ENCODE measurements at places on chromosomes 1 and 21.

DNA sequence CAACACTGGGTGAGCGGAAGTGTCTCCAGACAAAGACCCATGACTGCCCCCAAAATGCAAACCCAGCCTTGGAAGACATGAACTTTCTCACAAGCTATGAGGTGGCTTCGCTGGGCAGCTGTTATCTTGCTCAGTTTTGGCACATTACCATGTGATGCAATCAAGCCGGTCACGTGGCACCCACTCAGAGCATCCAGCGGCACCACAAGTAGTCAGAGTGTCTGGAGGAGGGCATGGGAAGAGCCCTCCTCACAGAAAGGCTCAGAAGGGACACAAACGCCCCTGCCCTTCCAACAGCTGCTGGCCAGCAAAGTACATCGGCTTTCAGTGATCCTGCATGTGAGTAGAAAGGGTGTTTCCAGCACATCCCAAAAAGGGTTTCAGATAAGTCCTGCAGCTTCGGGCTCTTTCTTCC lies 145.5 kb upstream of the IRF2BP2 start:
- DNase-seq = no peak

DNA sequence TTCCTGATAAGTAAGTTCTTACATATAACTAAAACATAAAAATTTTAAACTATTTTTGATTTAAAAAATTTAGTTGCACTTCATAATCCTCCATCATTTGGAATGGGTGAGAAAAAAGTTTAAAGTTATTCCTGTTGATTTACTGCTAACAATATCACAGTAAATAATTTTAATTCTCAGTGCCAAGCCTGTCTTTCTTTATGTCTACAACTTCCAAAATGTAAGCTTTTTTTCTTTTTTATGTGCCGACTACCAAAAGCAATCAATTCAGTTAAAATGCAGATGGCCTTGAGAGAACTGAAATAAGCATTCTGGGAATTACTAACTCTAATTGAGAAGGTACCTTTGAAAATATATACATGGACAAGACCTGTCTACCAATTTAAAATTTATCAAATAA lies 1224.3 kb upstream of the B3GALT2 start:
- no peak for DNase-seq

DNA sequence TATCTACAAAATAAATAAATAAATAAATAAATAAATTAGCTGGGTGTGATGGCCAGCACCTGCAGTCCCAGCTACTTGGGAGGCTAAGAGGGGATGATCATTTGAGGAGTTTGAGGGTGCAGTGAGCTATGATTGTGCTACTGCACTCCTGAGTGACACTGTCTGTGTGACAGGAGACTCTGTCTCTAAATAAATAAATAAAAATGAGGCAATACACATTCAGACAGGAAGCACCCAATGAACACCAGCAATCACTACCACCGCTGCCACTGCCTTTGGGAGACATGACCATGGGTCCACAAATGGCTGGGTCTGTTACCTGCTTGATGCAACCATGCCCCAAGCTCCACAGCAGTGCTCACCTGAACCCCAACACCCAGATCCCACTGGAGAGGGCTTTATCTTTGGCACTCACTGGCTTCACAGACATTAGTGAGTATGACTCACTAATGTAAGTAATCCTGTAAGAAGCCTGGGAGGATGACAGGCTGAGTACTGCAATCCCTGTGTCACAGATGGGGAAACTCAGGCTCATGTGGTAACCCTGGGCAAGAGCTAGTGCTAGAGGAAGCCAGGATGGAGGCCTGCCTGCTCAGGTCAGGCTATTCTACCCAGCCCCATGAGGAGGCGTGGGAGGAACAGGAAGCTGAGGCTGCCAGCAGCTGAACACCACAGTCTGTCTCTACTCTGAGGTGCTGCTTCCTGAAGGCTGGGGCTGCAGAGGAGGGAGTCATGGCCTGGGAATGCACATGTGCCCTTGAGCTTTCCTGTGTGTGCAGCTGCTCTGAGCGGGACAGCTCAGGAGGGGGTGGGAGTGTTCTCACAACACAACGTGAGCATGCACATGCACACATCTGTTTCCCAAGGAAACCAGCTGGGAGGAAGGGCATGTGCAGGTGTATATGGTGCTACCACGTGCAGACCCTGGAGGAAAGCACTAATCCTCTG lies 43.0 kb downstream of the SLC9A1 start:
- DNase-seq = peak; percentile 58

DNA sequence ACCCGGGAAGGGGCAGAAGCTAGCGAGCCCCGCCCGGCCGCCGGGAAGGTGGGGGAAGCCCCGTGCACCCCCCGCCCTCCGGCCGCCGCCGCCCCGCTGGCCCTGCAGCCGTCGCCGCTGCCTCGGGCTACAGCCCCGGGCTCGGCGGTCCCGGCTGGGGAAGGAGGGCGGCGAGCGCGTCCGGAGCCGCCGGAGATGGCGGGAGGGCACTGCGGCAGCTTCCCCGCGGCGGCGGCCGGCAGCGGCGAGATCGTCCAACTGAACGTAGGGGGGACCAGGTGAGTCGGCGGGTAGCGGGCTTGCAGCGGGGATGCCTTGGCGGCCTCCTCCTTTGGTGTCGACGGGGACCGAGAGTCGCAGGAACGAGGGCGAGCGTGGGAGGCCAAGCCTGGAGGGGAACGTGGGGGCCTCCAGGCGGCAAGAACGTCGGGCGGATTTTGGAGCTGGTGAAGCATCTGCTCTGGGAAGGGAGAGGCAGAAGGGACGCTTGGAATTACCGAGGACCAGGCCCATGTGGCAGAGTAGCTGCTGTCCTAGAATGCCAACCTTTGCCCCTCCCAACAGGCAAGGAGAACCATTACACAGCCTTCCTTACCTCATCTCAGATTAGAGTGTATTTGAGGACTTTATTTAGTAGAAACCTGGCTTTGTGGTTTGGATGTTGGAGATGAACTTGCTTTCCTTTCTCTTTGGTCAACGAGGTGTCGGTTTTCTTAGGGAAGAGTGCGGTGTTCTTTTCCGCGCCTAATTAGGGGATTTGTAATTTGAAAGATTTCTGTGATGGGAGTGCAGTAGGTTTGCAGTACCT lies 591 bp downstream of the KCTD3 start:
- DNase-seq = no peak

GRCh38 chr1:173038875-173039554 lies 11.7 kb downstream of the TNFSF18 start:
- DNase-seq = no peak

GRCh38 chr1:93317207-93317606 lies 28.5 kb upstream of the DR1 start:
- DNase-seq = no peak

GRCh38 chr1:67869233-67869632 lies 36.0 kb upstream of the GNG12 start:
- no peak for DNase-seq

GRCh38 chr1:228281631-228282328 lies 73.9 kb downstream of the OBSCN start:
- DNase-seq = no peak

DNA sequence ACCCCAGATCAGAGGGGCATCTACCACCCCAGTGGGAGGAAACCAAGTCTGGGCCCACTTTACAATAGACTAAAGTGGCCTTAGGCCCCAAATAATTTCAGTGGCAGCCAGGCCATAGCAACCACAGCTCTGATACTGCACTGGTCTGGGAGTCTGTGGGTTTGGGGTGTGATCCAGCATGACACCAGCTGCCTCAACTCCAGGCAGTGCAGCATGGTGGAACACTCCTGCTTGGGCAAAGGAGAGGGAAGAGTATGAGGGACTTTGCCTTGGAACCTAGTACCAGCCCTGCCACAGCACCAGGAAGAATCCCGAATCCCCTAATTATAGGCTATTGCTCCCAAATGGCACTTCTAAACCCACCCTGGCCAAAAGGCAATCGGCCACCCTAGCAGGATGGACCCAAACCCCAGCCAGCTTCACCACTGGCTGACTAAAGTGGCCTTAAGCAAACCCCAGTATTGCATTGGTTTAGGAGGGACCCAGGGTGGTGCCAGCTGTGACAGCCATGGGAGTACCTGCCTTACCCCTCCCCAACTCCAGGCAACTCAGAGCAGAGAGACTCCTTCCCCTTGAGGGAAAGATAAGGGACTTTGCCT lies 47.1 kb downstream of the PACC1 start:
- no peak for DNase-seq

GRCh38 chr1:28195780-28196179 lies 19.3 kb upstream of the PTAFR start:
- no peak for DNase-seq

GRCh38 chr1:172154551-172154950 lies 265.9 kb upstream of the C1orf105 start:
- DNase-seq = no peak

- DNase-seq = no peak
Measured at GRCh38 chr1:180620581-180620980, 11.2 kb upstream of the XPR1 start.

GRCh38 chr1:212595787-212596714 lies 12.5 kb upstream of the ATF3 start:
- DNase-seq = no peak

DNA sequence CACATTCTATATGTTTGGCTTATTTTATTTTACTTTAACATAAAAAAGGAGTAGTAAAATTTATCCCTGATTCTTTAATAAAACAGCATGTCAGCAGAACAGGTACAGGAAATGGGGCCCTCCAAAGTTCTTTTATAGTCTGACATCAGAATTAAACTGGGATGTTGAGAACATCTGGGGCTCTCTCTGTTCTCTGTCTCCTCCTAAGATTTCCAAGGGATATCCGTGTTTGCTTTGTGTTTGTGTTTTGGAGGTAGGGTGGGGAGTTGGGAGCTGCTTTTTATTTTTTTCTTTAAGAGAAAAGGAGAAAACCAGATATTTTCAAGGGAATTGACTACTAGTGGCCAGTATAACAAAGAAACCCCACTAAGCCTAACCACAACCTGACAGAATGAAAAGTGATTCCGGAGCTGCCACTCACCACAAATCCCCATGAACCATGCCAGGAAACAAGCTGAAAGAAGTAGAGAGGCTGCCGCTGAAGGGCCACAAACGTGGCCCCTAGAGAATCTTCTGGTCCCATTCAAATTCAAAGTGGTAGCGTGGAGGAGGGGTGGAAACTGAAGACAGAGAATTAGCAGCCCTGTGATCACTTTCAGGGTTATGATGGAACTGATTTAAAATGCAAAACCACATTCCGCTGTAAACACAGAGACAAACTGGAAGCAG lies 369.6 kb upstream of the ADGRL2 start:
- no peak for DNase-seq

- no peak for DNase-seq
Measured at GRCh38 chr1:52916241-52916975, 5.1 kb downstream of the ECHDC2 start.

- no peak for DNase-seq
Measured at GRCh38 chr1:203744075-203744972, 20.7 kb upstream of the LAX1 start.

DNA sequence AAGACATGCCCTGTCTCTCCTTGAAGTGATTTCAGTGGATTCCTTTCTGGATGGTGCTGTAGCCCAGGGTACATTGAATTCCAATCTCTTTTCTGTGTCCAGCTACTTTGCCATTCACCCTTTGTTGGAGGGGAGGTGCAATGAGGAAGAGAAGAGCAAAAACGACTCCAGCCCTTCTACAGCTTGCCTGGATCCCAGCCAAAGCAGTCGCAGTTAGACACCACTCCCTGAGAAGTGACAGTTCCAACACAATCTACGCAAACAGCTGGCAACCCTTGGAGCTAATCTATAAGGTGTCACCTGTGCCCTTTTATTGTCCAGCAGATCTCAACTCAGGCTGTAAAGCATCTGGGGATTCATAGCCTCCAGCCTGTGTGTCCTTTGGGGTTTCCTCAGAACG lies 4.6 kb downstream of the CD244 start:
- DNase-seq = no peak

GRCh38 chr21:18000981-18001686 lies 182.0 kb upstream of the C21orf91 start:
- no peak for DNase-seq

- DNase-seq = no peak
Measured at GRCh38 chr1:85289207-85289847, 12.9 kb upstream of the BCL10 start.

GRCh38 chr1:225348400-225348799 lies 79.4 kb downstream of the LBR start:
- DNase-seq = no peak
